ENCODE measurements at places on chromosomes 3 and 15.
A peak's percentile ranks its signal among the peaks of the same experiment; 100 is the strongest.

- DNase-seq: no peak
These were observed 52.0 kb downstream of the SUCNR1 start for GRCh38 chr3:151925419-151925818.

GRCh38 chr3:162722337-162722736 is 1225.7 kb downstream of the OTOL1 start:
- no peak for DNase-seq

- peak; percentile 53 for DNase-seq
These were observed 61.4 kb upstream of the C15orf39 start for GRCh38 chr15:75140080-75140879.

DNA sequence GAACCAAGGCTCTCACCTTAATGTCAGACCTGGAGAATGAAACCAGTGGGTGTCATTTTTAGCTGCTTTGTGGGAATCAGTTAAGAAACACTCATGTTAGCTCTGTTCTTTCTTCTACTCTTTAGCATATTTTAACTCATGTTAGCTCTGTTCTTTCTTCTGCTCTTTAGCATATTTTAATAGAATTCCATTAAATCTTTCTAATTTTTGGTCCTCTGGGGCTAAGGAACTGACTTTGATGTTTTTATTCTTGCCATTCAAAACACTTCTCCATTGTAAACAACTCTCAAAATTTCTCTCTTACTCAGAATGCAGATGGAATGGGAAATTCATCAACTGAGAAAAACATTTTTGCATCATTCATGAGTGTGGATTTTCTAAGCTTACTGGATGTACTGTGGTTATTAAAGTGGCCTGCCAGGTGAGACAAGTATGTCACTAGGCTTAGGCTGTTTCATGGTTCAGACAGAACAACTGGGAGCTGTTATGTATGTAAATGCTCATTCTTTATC is 680.6 kb downstream of the ROBO2 start:
- DNase-seq: no peak

DNA sequence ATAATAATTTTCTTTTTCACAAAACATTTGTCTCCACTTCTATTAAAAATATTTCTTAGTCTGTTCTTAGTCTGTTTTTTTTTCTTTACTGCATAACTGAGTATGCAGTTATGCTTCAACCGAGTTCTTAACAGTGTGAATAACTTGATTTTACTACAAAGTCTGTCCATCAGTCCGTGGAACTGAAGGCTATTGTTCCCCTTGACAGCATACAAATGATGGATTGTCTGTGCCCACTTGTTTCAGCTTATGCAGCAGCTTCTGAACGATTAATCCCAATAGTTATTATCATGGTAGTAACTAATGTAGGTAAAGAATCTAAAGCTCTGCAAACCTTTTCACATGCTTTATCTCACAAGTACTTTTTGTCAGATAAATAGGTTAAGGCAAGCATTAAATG is 150.7 kb downstream of the SSR3 start:
- no peak for DNase-seq

- no peak for DNase-seq
These were observed 65.7 kb downstream of the CMTM8 start for GRCh38 chr3:32303977-32304881.

GRCh38 chr15:89677381-89677780 is 1.8 kb downstream of the PLIN1 start:
- DNase-seq: no peak

DNA sequence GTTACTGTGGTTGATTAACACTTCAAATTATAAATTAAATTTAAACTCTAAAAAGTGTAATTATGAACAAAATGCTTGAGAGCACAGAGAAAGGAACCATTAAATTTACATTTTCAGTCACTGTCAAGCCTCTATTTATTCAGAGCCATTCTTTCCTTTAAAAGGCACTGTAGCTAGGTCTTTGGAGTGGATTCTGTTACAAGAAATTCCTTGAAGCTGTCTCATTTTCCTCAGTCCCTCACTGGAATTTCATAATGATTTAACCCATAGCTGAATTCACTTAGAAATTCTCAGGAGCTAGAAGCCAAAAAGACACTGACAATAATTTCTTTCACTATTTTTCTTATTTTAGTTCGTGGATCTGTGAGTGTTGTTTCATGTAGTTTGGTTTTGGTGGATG is 81.2 kb upstream of the TCF12 start:
- no peak for DNase-seq

DNA sequence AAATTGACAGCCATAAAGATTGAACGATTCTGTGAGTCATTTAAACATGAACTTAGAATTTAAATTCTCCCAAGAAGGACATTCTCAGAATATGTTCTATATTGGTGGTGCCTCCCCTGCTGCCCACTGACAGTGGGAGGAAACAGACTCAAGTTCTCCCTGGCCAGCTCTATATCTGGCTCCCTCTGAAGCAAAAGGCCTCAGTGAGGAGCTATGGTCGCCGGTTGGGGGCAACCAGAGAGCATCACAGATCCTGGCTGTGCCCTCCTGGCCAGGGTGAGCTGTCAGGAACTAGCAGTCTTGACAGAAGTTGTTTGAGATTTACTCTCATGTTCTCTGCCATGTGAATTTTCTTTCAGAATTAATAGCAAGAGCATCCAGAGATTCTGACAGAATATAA is 285.5 kb downstream of the NTRK3 start:
- DNase-seq: no peak

GRCh38 chr15:78223396-78224022 is 10.9 kb downstream of the ACSBG1 start:
- DNase-seq: no peak

GRCh38 chr3:52554026-52554755 is 17.8 kb downstream of the UQCC5 start:
- DNase-seq: no peak

DNA sequence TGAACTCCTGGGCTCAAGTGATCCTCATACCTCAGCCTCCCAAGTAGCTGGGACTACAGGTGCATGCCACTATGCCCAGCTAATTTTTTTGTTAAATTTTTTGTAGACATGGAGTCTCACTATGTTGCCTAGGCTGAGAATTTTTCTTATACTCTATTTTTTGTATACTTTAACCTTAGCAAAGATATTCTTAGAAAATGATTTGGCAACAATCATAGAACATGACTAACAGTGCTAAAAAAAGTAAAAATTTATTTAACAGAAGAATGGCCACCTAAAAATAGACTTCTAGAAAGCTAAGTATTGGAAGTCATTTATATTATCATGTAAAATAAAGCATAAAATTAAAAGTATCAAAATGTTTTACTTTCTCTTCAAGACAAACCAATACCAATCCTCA is 322.3 kb downstream of the PLCL2 start:
- DNase-seq: no peak

DNA sequence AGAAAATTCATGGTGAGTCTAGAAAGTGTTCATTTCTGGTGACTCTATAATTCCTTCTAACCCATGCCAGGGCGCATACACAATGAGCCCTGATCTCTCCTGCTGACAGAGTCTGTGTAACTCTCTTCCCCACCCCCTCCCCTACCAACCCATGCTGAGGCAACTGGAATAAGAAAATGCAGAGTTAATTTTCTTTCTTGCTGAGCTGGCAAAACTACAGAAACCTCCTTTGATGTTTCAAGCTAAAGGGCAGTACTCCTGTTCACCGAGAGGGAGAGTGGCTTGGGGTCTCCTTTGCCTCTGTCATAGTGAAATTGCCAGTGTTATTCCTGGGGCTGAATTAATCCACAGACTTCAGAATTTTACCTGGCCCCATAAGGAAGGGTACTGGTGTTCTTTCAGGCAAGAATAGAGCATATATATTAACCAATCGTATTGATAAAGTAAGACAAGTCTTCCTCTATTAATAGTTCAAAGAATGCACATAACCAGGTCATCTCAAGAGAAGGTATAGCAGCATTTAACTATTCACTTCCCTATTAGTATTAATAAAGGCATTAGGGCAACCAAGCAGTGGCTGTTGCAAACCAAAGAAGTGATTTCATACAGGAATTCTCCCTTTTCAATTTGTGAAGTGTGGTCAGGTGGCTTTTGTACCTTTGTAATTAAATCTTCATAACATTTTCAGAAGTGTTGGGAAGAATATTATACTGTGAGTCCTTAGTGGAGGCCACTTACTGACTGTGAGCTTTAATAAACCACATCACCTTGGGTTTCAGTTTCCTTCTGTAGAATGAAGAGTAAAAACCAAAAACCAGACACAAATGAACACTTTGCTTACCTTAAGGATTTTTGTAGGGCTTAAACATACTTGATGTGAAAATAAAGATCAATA is 4.1 kb downstream of the GAP43 start:
- DNase-seq: no peak

GRCh38 chr3:102336130-102336529 is 98.7 kb upstream of the ZPLD1 start:
- no peak for DNase-seq

- DNase-seq: no peak
These were observed 73.0 kb upstream of the GOLIM4 start for GRCh38 chr3:168168743-168169142.

DNA sequence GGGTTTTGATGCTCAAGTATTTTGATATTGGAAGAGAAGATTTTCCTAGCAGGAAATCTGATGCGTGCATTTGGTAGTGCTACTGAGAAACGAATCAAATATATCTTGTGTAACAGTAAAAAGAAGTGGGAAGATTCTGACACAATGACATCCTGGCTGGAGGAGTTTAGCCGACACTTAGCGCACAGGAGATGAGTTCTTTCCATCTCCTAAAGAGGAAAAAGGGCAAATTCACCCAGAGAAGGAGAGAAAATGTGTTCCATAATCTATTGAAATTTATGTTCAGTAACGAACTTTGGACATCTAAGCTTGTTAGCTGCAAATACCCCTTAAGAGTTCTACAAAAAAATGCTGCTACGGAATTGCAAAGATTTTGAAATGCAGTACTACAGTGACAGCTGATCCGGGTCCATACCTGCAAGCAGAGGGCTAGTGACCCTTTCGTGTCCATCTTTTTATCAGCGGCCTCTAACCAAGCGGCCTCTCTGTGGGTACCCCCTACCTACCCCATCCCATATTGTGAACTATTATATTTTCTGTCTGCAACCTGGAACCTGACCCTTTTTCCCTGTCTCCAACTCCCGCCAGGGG is 971 bp downstream of the CPOX start:
- no peak for DNase-seq

GRCh38 chr15:34786206-34786605 is 9.1 kb downstream of the ACTC1 start:
- no peak for DNase-seq

DNA sequence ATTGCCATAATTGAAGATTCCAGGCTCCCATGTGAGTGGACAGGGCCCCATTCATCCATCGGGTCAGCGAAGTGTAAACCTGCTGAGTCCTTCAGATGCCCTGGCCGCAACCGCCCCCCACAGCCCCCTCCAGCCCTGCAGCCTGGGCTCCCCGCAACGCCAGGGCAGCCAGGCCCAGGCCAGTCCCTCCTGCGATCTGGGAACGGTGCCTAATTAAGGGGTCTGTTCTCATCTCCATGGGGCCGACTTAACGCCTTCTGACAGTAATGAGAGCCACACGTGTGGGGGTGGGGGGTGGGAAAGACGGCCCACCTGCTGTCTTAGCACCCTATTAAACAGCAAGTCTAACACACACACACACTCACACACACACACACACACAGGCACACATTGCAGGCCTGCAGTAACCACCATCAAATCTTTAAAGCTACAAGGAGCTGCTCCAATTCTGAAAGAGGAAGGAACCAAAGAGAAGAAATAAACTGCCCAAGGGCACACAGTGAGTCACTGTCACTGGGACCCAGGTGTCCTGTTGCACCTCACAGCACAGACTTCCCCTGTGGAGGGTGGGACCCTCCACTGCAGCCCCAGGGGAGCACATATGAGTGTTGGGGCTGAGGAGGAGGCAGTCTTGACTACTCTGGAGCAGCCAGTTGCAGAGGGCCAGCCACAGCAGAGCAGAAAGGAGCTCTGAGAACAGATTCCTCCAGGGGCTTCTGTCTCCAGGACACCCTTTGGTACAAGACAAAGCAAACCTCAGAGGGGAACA is 31.8 kb upstream of the HES1 start:
- no peak for DNase-seq

DNA sequence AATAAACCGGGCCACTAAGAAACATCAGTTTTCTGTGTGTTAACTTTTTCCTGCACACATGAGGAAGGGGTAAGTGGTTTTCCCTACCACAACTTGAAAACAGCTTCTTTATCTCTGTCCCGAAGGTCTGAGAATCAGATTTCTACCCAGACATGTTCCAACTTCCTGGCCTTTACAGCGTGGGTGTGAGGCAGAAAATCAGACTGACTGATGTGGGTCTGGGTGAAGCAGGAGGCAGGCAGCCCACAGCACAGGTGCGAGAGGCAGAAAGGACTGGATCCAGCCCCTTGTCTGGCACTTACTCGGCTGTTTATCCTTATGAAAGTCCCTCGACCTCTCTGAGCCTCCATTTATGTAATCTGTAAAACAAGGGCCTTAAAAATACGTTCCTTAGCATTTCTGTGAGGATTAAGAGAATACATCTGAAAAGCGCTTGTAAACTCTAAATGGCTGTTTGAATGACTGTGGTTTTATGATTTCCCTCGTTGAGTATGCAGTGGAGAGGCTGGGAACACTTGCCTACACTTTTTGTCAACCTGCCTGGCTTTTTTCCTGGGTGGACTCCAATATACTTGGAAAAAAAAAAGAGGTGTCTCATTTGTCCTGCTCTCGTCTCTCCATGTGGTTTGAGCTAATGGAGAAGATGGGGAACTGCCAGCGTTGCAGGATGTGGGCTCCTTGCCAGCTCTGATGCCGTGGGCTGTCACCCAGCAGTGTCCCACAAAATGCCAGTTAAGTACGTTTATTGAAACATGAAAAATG is 3.1 kb downstream of the AGBL1 start:
- no peak for DNase-seq
